ENCODE measurements at places on chromosomes 16 and 17.

GRCh38 chr16:52191531-52192134 lies 355.3 kb downstream of the TOX3 start:
- DNase-seq, result peak; percentile 66

DNA sequence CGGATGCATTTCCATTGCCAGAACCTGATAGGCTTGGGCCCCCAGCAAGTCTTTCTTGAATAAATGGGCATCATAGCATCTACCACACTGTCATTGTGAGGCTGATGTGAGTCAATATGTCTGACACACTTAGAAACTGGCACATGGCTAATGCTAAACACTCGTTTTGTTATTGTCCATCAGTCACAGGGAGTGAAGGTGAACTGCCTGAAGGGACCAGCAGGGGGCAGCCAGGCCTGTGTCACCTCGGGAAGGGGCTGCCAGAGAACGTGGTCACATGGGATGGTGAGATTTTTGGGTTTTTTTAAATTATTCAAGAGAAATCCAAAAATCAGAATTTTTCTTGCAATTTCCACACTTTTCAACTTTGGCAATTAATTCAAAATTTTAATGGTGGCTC lies 831 bp upstream of the RCVRN start:
- DNase-seq, result peak; percentile 30

- no peak for DNase-seq
Measured at GRCh38 chr17:66401364-66401763, 99.0 kb downstream of the PRKCA start.

DNA sequence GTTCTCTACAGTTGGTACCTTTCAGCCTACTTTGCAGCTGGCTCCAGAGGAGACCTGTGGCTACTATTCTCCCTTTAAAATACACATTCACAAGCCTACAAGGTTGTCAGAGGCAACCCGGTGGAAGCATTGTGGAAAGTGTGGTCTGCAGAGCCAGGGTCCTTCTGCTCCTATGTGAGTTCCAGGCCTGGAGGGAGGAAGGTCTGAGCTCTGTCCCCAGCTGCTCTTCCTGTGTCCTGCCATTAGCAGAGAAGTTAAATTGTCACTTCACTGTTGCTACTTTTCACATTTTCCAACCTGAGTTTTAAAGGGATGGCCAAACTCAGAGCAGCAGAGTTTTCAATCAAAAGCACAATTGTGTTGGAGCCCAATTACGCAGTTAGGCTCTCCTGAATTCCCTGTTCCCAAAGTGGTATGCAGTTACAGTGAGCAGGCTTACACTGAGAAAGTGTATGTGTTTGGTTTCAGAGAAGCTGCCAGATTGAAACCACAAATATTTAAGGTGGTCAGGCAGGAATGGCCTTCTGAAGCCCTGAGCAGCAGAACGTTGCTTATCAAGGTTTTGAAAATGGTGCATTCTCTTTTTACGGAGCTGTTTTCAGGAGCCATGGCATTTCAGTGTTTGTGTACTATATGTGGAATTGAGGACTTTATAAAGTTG lies 25.0 kb downstream of the MAP3K3 start:
- no peak for DNase-seq

DNA sequence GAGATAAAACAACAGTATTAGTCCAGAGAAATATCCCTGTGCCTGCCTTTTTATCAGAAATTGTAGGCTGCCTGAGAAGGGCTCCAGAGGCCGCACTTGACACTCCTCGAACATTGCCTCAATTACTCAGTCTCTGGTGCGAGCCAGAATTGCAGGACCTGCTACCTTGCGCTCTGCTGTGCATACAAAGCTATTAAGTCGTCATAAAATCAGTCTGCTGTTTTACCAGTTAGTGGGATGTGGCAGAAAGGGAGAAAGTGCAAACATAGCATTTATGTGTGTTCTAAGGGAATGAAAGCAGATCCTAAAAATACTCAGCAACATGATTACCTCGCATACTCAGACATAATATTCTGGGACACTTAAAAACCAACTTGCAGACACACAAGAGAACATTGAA lies 70.6 kb downstream of the TMC6 start:
- DNase-seq, result no peak

- DNase-seq, result no peak
Measured at GRCh38 chr17:50837286-50837979, 2.0 kb downstream of the WFIKKN2 start.

GRCh38 chr17:863880-864279 lies 81.7 kb downstream of the MRM3 start:
- no peak for DNase-seq

- no peak for DNase-seq
Measured at GRCh38 chr17:57774872-57775271, 29.8 kb upstream of the CCDC182 start.

- no peak for DNase-seq
Measured at GRCh38 chr17:1800712-1801111, 29.0 kb downstream of the SMYD4 start.

GRCh38 chr17:65568918-65569317 lies 7.5 kb upstream of the AXIN2 start:
- DNase-seq, result no peak

- peak; percentile 73 for DNase-seq
Measured at GRCh38 chr17:63369233-63369632, 76.9 kb downstream of the CYB561 start.

DNA sequence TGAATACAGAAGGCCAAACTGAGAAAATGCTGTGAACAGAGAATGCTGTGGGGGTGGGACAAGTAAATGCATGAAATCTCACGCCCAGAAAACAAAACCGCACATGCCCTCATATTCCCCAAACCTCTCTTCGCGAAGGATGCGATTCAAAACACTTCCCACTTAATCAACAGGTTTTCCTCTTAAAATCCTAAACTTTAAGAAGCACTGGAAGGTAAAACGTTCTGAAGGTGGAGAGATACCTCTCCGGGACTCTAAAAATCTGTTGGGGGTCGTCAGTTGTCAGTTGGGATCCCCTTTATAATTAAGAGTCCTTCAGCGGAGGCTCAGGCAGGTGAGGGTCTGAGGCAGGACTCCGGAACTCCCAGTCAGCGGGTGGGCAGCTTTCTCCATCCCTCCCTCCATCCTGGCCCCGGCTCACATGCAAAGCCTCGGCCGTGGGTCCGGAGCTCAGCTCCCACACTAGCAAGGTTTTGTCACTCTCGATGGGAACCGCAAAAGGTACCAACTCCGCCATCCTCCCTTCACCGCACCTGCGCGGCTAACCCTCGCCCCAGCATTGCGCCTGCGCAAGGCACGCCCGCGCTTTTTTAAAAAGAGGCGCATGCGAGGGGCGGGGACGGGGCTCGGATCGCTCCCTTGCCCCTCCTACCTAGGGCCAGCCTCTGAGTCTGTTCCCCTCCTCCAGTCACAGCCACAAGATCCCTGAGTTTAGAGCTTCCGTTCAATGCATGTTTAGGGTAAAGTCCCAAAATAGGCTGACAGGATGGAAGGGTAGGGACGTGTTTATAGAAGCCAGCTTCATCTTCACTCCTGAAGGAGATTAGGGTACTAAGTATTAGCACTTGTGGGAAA lies at the start of gene RDM1:
Gene RDM1 (minus strand): TSS at position 563 of the 855 bp plus-strand sequence. CDS start 46 bp downstream, at position 517.
- peak; percentile 72 for DNase-seq

DNA sequence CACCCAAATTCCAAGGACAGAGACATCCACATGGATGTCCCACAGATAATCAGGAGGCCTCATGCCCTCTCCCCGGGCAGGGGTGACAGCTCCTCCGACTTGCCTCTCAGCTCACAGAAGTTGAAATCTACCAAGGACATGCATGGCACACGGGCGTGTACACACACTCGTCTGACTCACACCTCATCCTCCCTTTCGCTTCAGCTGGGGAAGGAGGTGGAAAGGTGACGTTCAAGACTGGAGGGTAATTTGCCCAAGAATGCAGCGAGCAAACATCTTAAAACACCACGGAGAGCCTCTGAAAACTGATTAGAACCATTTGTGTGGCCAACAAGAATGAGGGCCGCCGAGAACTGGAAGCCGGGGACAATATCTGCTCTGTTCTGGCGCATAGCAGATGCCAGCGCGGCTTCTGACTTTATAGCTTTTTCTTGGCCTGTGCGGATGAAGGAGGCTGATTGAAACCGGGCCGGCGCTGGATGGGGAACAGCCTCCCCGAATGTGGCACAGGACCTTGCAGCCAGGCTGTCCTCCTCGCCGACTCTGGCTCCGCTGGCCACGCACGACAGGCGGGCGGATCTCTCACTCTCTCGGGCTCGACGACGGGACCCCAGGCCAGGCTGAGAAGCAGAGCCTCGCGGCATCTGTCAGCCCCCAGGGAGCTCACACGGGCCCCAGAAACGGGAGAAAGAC lies 100.9 kb downstream of the C16orf95 start:
- peak; percentile 39 for DNase-seq

Data from foreskin melanocyte (primary cell).